ENCODE measurements at places on chromosomes 12 and 14.

- no peak for ATAC-seq
Observed at GRCh38 chr14:101590062-101590461, 28.8 kb downstream of the DIO3 start.

GRCh38 chr12:6465467-6466183 lies 4.9 kb downstream of the VAMP1 start:
- no peak for ATAC-seq

GRCh38 chr14:21039585-21040369 lies 2.4 kb upstream of the RNASE7 start:
- ATAC-seq = peak; percentile 43

DNA sequence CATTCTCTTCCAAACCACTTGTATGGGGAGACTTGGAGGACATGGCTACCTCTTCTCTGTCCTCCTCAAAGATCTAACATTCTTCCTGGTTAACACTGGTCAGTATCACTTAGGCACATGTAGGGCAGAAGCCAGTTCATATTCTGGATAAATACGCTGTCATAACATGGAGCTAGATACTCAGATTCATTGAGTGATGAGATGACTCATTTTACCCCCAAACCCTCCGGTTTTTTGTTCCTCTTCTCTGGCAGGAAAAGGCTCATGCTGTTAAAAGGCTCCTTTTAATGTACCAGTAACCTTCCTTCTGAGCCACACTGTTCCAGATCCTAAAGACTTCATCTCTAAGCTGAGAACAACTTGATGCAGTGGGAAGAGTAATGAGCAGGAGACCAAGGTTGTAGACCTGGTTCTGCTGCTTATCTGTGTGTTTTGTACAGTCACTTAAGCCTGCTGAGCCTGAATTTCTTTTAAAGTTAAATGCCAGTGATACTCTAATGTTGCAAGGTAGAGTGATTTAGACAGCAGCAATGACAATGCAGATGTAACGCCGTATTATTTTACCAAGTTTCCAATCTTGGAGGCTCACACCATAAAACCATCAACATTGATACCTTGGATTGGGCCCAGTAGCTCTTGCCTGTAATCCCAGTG lies 57.3 kb upstream of the ELK3 start:
- ATAC-seq = peak; percentile 21

Measured in activated T-helper 17 cell treated with anti-CD3 and anti-CD28 coated beads, Interleukin-2, amount 50 U/mL, for 72 hours (primary cell).